ENCODE measurements at places on chromosomes 3 and 15.

DNA sequence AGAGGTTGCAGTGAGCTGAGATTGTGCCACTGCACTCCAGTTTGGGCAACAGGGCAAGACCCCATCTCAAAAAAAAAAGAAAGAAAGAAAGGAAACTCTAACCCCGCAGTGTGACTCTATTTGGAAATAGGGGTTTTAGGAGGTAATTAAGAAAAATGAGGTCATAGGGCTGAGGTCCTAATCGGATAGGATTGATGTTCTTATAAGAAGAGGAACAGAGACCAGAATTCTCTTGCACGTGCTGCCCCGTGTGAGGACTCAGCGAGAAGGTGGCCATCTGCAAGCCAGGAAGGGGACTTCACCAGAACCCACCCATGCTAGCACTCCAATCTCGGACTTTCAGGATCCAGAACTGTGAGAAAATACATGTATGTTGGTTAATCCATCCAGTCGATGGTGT, 25.8 kb downstream of the KLHL6 start:
- DNase-seq = no peak

DNA sequence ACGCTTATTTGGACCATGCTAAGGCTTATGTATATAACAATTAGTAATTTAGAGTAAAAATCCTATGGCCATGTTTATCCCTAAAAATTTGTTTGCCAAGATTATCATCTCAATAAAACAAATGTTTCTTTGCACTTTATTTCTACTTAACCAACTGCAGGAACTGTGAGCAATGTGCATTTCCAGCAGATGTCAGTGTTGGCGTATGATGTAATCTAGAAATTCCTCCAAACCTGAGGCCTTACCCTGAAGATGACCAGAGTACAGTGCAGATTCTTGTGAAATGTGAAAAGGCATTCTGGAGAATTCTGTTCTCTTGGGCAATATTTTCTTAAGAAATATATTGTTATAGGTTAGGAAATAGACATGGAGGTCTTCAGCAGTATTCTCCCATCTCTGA, 205.9 kb downstream of the MBNL1 start:
- peak; percentile 45 for DNase-seq

- DNase-seq = no peak
Measured at GRCh38 chr3:158355623-158356588, 215.1 kb upstream of the MLF1 start.

DNA sequence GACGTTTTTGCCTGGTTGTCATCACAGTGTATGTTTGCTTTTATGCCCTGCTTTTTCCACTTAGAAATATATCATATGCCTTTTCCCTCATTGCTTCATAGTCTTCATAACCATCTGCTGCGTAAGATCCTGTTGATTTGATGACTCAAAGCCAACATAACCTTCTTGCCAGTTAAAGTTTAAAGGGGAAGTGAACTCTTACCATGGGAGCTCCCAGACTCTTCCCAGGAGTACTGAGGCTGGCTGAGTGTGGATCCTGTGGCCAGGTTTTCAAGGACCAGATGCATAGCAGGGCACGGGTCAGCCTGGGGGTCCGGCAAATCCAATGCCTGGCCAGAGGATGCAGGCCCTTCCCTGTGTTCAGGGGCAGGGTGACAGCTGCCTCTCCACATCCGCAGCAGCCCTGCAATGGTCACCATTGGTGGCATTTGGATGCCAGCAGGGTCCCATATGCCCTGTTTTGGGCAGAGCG, 42.0 kb upstream of the SACM1L start:
- DNase-seq = peak; percentile 63

- no peak for DNase-seq
Measured at GRCh38 chr3:137264071-137264820, 306.5 kb downstream of the IL20RB start.

GRCh38 chr15:78052545-78052944, 25.0 kb downstream of the TBC1D2B start:
- DNase-seq = no peak

DNA sequence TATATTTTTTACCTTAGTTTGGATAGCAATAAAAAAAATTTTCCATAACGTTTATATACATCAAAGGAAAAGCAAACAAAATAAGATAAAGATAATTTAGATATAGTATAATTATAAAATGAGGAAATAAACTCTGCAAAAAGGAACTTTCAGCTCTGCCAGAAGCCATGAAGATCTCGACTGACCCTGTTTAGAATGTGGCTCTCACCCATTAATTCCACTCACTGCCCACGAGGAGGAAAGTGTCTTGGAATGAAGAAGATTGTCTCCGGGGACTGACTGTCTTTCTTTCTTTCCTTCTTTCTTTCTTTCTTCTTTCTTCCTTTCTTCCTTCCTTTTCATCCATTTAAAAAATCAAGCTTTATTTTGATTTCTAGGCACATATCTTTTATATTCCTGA, 20.1 kb upstream of the PRR20G start:
- DNase-seq = no peak

GRCh38 chr3:45496555-45496954, 98.0 kb upstream of the LIMD1 start:
- no peak for DNase-seq

- DNase-seq = no peak
Measured at GRCh38 chr3:78927759-78928158, 840.0 kb downstream of the ROBO1 start.

GRCh38 chr15:81000144-81000623, 539 bp upstream of the TLNRD1 start:
- no peak for DNase-seq

DNA sequence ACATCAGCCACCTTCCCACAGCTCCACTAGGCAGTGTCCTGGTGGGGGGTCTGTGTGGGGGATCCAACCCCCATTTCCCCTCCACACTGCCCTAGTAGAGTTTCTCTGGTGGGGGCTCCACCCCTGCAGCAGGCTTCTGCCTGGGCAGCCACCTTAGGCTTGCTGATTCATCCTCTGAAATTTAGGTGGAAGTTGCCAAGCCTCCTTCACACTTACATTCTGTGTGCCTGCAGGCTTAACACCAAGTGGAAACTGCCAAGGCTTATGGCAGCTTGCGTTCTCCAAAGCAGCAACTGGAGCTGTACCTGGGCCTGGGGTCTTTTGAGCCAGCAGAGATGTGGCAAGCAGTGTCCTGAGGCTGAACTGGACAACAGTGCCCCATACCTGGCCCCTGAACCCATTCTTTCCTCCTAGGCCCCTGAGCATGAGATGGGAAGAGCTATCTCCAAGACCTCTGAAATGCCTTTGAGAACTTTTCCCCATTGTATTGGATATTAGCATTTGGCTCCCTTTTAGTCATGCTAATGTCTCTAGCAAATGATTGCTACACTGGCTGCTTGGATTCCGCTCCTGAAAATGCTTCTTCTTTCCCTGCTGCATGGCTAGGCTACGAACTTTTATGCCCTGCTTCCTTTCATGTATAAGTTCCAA, 32.5 kb downstream of the CPN2 start:
- DNase-seq = no peak

DNA sequence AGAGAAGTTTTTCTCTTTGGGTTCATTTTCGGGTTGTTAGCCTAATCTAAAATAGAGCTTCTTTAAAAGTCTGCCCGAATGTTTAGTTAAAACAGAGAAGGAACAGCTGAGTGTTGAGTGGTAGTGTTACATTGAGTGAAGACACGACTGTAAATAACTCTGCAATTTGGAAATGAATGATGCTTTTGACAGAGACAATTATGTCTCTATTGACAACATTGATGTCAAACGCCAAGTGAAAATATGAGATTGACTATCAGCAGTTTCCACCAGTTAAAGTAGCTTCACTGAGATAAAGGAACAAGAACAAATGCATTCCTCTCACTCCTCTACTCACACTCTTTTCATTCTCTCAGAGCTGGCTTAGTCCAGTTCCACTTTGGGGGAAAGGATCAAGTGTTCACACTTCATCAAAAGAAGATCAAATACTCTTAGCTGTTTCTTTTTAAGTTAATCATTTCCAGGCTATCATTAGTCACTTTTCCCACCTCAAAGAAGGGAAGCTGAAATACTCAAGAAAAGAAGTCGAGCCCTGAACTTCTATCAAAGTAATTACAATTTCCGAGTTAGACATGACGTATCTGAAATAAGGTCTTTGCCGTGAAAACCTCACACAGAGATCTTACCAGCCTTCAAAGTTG, 399.1 kb upstream of the DPH6 start:
- no peak for DNase-seq

DNA sequence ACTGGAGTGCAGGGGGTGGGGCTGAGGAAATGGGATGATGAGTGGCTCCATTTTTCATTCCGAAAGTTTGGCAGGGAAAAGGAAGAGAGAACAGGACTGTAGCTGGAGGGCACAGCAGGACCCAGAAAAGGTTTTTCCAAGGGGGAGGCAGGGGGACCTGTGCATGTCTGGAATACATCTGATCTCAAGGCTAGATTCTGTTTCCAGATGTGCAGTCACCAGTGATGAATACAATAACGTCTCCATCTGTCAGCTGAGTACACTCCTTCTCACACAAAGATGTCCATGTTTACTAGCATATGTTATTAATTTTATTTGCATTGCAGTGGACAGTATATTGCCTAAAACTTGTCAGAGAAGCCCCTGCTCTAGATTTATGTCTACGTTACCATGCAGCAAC, 39.9 kb upstream of the PRTG start:
- DNase-seq = no peak

- DNase-seq = no peak
Measured at GRCh38 chr3:81735334-81735733, 26.1 kb downstream of the GBE1 start.

- DNase-seq = peak; percentile 76
Measured at GRCh38 chr3:123652342-123652984, 67.6 kb upstream of the HACD2 start.

- DNase-seq = no peak
Measured at GRCh38 chr3:45337839-45338470, 50.4 kb upstream of the LARS2 start.

DNA sequence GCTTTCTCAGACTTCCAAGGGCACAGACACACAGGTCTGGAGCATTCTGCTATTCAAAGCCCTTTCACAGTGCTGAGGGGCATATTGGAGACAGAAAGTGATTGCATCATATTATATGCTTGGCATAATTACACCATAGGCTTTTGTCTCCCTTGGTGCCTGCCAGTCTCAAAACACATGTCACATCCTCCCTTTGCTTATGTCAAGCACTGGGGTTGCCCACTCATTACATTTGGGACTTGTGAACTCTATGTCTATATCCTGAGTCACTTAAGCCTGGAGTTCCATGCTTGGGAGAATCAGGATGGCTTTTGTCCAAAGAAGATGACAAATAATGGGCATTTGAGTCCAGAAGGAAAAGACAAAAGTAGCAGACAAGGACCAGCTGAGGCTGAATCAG, 12.3 kb upstream of the PDZRN3 start:
- DNase-seq = no peak

DNA sequence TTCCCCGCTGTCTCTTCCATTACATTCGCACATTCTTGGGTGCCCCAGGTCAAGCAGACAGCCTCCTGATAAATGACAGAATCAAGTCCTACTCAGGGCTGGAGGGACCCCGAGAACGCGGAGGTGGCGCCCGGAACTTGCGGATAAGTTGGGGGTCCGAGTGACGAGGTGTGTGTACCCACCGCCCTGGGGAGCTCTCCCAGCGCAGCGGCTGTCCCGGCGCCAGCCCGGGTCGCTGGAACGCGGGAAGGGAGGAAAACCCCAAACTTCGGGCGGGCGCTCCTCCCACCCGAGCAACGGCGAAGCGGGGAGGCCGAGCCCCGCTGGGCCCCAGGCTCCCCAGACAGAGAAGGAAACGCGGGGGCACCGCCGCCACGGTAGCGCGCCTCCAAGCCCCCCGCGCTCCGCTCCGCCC, 550 bp downstream of the CLN6 start:
- no peak for DNase-seq

DNA sequence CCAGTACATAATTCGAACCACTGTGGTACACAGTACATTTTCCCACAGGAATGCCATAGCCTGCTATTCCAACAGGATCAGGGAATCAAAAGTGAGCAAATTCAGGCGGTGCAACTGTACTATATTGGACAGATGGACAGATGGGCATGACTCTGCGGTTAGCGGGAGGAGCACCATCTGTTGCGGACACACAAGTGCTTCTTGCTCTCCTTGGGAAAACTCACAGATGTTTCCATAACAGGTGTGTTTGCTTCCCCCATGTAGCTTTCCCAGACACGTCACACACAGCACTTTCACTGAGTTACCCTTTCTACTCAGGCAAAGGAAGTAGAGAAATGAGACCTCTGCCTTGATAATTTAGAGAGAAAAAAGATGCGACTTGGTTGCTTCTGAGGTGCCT, 325.1 kb upstream of the THBS1 start:
- no peak for DNase-seq

GRCh38 chr3:28250999-28251398, 9.6 kb downstream of the CMC1 start:
- DNase-seq = no peak

GRCh38 chr3:160126761-160127160, 98.5 kb upstream of the C3orf80 start:
- DNase-seq = no peak

GRCh38 chr3:192057261-192057660, 596.3 kb downstream of the PYDC2 start:
- no peak for DNase-seq

DNA sequence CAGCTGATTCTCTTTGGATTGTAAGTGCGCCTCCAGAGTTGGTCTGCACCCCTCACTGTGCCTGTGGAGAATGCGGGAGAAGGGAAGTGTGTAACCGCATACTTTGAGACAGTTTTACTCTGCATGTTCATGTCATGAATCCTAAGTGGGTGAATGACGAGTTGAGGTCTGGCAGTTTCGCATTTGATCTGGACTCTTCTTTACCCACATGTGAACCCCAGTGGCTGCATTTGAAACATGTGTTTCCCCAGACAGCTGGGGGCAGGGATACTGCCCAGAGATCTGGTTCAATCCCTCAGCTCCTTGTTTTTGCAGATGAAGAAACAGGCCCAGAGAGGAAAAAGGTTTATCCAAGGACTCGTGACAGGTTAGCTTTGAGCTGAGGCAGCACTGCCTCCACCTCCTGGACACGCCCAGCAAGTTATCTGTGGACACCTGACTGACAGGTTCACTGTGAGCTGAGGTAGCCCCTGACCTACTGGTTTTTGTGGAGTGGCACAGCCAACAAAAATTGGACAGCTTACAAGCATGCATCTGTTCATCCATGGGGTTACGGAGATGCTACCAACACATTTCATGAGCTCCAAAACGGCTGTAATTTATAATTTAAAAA, 207.3 kb downstream of the XXYLT1 start:
- DNase-seq = no peak

- peak; percentile 20 for DNase-seq
Measured at GRCh38 chr3:152779653-152780052, 55.3 kb upstream of the P2RY1 start.

DNA sequence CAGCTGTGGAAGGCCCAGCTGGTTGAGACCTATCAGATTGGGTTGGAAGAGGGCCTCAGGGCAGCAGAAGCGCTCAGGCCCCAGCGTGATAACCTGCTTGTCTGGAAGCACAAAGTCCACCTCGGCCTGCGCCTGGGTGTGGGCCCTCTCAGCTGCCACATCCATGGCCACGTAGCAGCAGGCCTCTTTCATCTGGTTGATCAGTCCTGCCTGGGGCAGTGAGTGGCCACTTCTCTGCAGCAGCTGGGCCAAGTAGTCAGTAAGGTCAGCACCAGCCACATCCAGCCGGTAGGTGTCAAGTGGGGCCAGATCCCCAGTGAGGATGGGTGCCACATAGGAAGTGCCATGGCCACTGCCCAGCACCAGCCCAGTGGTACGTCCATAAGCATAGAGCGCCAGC, 3.9 kb upstream of the CAMKV start:
- DNase-seq = no peak
